Liver (tissue), 10 donors: ENCODE measurements at places on chromosomes 3 and 15.

DNA sequence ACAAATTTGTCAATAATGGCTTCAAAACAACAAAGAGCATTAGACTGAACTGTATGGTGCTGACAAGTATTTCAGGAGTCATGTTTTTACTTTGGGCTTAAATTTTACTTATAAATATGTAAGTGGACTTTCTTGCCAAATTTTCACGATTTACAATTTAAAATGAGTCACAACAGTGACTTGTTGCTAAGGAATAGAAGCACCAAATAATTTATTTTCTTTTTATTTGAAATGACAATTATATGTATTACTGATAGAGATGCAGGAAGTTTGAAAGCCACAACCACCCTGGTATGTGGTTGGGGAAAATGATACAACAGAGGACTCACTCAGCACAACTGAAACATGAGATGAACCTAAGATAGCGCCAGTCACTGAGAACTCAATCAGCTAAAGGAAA, 90.3 kb downstream of the FMN1 start:
- DNase-seq, result no peak

- no peak for DNase-seq
Measured at GRCh38 chr3:132083583-132084279, 48.9 kb upstream of the CPNE4 start.

GRCh38 chr15:95492388-95493070, 838.0 kb upstream of the NR2F2 start:
- no peak for DNase-seq

DNA sequence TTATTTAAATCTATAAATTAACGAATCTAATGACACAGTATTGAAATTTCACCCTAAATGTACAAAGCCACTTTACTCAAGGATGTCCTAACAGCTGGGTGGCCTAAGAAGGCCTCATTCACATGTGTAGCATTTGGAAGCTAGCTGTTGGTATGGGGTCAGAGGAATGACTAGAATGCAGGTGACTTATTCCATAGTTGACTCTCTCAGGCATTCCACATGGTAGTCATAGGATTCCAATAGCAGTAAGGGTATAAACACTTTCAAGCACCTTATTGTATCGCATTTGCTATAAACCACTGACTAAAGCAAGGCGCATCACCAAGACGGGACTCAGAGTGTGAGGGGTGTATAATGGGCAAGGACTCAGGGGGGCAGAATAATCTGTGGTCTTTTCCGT, 294.8 kb upstream of the EPHA3 start:
- no peak for DNase-seq

GRCh38 chr15:75517233-75517632, 61.9 kb downstream of the PTPN9 start:
- DNase-seq, result no peak

DNA sequence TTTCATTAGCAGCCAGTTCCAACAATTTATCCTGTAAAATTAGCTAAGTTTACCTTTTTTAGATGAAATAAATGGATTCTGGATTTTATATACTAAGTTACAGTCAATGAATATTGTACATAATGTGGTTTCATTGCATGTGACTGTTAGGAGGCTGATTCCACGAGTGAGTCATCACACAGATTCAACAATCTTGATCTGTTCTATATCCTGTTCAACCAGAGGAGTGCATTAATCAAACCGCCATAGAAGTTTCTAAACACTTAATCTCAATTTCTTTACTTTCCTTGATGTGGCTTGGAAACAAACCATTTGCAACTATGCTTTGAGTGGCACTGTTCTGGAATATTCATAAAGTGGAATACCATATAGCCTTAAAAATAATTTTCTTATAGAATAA, 15.3 kb downstream of the DNAJC13 start:
- no peak for DNase-seq

DNA sequence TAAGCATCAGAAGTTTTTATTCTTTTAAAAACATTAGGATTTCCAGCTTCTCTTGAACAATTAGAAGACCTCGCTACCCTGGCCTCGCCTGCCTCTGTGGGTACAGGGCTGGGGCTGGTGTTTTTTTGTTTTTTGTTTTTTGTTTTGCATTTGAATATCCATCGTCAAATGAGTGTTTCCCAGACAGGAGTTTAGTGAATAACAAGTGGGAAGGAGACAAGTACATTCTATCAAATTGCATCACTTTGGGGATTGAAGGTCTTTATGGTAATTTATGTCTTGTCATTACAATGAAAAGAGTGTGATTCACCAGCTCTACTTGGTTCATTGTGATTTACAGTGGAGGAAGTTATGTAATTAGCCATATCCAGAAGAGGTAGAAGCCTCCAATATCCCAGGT, 161.1 kb upstream of the UBE2E1 start:
- no peak for DNase-seq
